HS-27A (cell line): ENCODE measurements at places on chromosomes 4 and X.

GRCh38 chrX:38282049-38282448 lies 45.3 kb downstream of the RPGR start:
- no peak for DNase-seq

DNA sequence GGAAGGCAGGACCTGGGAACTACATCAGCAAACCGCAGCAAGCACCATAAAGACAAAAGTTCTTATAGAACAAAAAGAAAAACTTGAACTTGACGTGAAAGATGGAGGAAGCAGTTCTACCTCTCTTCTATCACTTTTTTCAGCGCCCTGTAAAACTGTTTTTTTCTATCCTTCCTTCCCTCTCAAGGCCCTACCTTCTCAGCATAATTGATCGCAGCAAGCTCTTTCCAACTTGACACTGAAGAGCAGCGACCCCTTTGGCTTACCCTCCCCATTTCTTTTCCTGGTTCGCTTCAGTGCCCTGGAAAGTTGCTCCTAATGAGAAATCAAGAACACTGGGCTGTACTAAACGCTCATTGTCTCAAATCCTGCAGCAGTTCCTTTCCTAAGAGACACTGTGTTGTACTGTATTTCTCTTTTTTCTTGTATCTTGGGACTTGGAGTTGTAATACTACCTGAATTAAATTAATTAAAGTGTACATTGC lies 150.6 kb upstream of the SLC4A4 start:
- DNase-seq = no peak

DNA sequence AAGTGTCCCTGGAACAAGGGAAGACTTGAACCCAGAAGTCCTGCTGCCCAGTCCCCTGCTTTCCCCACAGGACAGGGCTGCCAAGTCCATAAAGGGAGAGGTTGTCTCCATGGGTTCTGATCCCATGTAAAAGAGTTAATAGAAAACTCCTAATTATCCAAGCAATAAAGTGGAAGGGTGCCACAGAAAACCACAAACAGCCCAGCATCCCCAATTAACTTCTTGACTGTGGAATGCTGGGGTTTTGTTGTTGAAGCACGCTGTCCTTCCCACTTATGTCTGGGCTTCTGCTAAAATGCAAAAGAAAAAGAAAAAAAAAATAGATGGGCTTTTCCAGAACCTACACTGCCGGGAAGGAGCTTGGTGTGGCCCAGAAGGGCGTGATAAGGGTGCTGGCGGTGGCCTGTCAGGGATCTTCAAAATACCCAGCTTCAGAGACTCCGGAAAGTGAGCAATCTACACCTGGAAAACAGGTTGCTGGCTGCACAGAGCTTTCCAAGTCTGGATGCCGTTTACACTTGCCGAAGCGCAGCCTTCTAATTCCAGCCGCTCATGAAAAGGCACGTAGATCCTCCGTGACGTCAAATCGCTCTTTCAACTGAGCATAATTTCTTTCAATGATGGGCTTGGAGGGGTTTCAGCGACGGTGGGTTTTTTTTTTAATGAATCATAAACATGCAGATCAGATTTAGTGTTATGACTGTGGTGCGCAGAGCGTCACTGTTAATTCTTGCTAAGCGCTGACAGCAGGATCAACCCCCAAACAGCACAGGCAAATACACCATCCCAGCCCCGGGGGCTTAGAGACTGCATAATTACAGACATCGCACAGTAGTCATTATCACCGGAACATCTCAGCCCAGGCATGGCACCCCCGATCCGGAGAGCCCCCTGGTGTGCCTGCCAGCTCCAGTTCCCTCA lies 197.6 kb downstream of the BCOR start:
- DNase-seq = no peak

- DNase-seq = no peak
Observed at GRCh38 chrX:117680286-117680685, 436.3 kb downstream of the KLHL13 start.

DNA sequence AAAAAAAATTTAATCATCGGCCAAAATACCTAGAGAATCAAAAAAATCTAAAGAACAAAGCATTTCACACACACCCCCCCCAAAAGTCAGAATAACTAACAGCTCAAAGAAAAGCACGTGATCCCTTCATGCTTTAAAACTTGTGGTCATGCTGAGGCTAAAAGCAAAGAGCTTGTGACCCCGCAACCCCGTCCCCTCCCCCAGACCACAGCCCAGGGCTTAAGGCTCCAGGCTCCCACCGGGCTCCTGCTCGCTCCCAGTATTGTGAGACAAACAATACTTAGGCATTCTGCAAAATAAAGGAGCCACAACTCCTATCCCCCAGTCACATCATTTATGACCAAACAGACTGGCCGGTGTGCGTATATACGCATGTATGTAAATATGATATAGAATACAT lies 62.1 kb upstream of the CCDC160 start:
- DNase-seq = no peak

DNA sequence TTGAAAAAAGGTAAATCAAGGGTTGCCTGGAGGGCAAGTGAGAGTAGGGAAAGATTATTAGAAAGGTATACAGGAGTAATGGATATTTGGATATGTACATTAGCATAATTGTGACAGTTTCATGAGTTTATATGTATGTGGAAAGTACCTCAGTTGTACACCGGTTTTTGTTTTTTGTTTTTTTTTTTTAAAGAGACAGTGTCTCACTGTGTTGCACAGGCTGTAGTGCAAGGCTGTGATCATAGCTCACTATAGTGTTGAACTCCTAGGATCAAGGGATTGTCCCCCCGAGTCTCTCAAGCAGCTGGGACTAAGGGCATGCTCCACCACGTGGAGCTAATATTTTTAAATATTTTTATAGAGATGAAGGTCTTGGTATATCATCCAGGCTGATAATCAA lies 15.3 kb upstream of the HPGD start:
- DNase-seq = no peak

- no peak for DNase-seq
Observed at GRCh38 chr4:124525524-124525923, 187.0 kb downstream of the ANKRD50 start.

GRCh38 chrX:18961686-18962085 lies 22.2 kb downstream of the PHKA2 start:
- no peak for DNase-seq

GRCh38 chr4:154528869-154529268 lies 21.3 kb downstream of the PLRG1 start:
- no peak for DNase-seq

- no peak for DNase-seq
Observed at GRCh38 chrX:68808686-68809357, 20.0 kb upstream of the EFNB1 start.

DNA sequence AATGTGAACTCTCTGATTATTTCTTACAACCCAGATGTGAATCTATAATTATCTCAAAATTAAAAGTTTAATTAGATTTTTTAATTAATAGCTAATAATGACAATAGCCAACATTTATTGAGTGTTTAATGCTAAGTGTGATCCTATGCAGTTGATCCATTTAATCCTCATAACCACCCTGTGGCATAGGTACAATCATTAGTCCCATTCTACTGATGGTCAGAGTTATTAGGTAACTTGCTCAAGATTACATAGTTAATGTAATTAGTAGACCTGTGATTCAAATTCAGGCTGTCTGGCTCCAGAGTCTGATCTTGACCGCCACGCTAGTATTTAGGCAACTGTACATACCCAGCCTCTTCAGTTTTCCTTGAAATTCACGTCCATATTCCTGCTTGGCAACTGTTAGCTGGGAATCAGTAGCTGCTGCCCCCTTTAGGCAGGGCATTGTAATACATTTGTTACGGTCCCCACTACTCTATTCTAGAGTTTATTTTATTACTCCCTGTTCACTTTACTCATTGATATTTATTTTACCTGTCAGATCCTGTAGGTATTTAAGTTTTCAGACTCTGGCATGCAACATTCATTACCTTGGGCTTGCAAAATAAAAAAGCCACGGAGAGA lies 20.6 kb upstream of the TEC start:
- DNase-seq = no peak

GRCh38 chr4:154294652-154295350 lies 196.8 kb downstream of the DCHS2 start:
- DNase-seq = no peak

DNA sequence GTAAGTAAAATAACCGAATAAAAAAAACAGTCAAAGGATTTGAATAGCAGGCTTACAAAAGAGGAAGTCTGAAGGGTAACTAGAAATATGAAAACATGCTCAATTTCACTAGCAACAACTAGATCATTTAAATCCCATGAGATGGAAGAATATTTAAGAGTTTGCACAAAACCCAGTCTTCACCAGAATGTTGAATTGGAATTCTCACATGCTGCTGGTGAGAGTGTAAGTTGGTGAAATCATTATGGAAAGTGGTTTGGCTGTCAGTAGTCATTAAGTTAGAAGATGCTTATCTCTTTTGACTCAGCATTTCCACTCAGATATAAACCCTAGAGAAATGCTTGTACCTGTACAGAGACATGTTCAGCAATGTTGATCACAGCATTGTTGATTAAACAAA lies 110.1 kb downstream of the PGRMC2 start:
- no peak for DNase-seq

DNA sequence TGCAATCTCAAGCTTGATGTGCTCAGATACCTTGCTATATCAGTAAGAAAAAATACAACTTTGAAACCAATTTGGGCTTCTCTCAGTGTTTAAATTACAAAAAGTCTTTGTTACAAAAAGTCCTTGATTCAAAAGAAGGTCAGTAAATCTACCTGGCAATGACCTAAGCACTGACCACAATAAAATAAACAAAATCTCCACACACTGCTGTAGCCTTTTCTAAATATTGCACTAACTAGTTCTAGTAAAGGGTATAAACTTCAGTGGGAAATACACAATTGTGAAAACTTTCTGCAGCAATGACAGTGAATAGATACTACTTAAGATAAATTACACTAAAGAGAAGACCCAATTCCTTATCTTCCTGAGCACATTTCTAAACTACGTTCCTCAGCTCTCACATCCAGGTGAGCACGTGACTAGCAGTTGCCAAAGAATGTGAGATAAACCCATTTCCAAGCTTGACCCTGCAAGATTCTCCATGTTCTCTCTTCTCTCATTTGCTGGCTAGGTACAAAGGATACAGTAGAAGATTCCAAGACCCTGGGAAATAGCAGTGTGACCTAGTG lies 81.4 kb upstream of the GPR34 start:
- DNase-seq = no peak

- no peak for DNase-seq
Observed at GRCh38 chr4:152661649-152662048, 18.1 kb downstream of the TMEM154 start.

GRCh38 chr4:20487852-20488251 lies 212.4 kb upstream of the PACRGL start:
- DNase-seq = no peak

DNA sequence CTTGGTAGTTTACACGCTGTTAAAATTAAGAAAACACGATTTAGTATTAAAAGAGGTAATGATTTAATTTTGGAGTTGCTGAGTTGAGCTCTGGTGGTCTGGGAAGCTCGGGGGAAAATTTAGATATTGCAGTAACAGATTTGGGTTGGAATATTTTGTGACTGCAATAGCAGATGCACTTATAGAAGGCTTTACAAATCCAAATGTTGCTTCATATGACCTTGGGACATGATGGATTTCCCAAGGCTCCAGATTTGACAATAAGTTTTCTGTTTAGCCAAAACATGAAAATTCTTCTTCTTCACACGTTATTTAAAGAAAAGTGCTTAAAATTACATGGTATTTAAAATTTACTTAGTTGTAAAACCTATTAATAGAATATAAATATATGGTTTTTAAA lies 302.0 kb downstream of the SPRY1 start:
- DNase-seq = no peak

- no peak for DNase-seq
Observed at GRCh38 chrX:291411-291901, 10.3 kb downstream of the PLCXD1 start.

DNA sequence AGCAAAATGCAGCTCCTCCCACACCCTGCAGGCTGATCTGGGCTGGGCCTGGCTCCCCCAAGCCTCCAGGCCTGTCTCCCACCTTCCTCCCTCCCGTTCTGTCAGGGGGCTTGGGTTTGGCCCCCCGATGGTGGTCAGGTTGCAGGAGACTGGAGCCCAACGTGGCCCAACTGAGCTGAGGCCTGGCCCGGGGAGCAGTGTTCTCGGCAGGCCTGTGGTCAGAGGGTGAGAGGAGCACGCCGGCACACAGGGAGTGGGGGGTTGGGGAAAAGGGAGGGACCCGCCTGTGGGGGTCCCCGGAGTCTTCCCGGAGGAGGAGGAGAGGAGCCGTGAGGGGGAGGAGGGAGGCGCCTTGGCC lies 43.2 kb upstream of the NKX1-1 start:
- DNase-seq = no peak

GRCh38 chr4:102500352-102500695 lies 835 bp upstream of the NFKB1 start:
- DNase-seq = no peak

- no peak for DNase-seq
Observed at GRCh38 chr4:70437197-70437596, 34.8 kb upstream of the MUC7 start.

DNA sequence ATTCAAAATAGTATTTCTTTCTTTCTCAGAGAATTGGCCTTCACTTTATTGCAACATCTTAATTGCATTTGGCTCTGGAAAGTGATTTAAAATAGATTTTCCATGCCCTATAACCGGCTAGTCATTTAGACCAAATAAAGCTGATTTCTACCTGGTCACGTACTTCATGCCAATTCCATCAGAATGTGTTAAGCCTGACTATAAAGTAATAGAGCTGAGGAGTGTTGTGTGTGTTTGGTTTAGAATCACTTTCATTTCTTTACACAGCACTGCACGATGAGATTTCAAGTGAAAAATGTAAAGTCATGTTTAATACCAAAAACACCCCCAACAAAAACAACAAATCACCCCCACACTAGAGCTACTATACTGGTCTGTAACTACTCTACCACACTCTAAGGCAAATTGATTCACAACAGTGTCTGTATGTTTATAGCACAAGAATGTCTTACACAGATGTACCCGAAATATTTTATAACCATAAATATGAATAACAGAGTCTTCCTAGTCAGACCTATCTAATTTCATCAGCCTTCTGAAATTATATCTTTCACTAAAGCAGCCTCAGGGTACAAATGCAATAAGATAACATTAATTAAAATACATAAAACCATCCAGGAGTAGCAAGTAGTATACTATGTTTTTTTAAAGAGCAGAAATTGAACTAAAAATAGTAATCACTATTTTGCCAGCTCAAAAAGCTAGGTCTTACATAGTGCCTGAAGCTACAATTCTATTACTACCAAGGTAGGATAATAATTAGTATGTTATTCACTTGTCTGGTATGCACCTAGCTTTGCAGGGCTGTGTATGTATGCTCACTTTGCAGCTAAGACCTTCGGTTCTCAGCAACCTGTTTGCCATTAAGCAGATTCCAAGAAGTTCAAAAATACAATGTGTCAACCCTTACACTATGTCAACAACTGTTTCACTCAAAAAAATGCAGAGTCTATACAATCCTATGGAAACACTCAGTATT lies 28.4 kb downstream of the APBB2 start:
- no peak for DNase-seq

- DNase-seq = no peak
Observed at GRCh38 chrX:14039344-14039743, 9.7 kb upstream of the GEMIN8 start.

- DNase-seq = no peak
Observed at GRCh38 chrX:132375941-132376340, 112.9 kb downstream of the MBNL3 start.
